ENCODE measurements at places on chromosomes 3 and 15. TPM values are rescaled to one million over a fixed set of nuclear protein-coding genes. Genes with fewer than 3 reads are reported as not detected.

GRCh38 chr3:141699324-141699723 is 38.8 kb upstream of the RNF7 start:
- DNase-seq = no peak
- no peaks in the 10 kb centered on the region for H3K4me1 ChIP-seq
- H3K27ac ChIP-seq = no peak overlapping the region
- no peak overlapping the region for H3K4me3 ChIP-seq
- H3K27me3 ChIP-seq = peaks cover 65% of the 10 kb centered on the region
- H3K36me3 ChIP-seq = no peaks in the 10 kb centered on the region

DNA sequence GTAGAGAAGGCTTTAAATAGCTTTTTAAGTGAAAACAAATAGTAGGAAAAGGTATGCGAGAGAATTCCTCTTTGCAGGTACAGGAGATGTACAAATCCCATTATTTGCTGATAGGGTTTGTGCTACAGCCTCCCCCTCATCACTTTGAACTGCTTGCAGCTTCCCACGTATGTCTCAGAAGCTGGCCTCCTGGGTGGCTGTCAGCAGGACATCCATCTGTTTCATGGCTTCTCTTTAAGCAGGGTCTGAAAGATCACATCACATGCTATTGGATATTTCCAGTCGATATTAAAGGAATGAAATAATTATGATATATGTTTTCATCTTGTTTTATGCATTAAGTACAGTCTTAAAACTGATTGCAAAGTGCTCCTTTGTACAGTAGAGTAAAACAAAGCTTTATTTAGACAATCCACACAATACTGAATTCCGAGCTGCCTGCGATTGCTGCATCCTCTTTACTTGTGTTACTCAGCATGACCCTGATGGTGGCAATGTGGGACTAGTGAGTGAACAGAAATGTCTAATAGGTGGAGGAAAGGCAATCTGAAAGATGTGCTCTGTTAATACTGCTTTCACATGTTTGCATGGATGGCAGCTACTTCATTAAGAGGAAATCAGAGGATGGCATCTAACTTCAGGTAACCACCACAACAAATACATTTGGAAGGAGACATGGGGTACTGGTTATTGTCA is 930.6 kb upstream of the SEMA6D start:
- no peak overlapping the region for H3K27ac ChIP-seq
- no peaks in the 10 kb centered on the region for H3K4me1 ChIP-seq
- no peaks in the 10 kb centered on the region for H3K27me3 ChIP-seq

GRCh38 chr3:103077910-103078309 is 643.1 kb downstream of the ZPLD1 start:
- no peaks in the 10 kb centered on the region for H3K4me1 ChIP-seq
- H3K27ac ChIP-seq = no peak overlapping the region
- H3K4me3 ChIP-seq = no peak overlapping the region
- no peaks in the 10 kb centered on the region for H3K36me3 ChIP-seq
- no peaks in the 10 kb centered on the region for H3K27me3 ChIP-seq

DNA sequence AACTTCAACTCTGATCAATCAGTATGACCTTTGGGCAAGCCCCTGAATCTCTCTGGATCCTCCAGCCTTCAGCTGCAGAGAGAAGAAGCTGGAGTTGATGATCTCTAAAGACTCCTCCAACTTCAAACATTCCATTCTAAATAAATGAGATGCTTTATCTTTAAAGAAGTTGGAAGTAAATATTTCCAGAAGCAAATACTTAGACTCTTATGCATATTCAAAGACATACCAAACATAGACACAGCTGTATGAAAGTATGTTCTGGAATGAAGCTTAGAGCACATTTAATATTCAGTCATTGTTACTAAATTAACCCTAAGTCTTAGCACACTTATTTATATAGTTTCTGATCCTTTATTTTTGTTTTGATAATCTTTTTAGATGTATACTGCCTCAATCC is 77.6 kb upstream of the ACP3 start:
- no peaks in the 10 kb centered on the region for H3K27me3 ChIP-seq
- no peak overlapping the region for H3K27ac ChIP-seq
- H3K4me3 ChIP-seq = no peak overlapping the region
- DNase-seq = no peak
- H3K36me3 ChIP-seq = no peaks in the 10 kb centered on the region
- H3K4me1 ChIP-seq = no peaks in the 10 kb centered on the region

DNA sequence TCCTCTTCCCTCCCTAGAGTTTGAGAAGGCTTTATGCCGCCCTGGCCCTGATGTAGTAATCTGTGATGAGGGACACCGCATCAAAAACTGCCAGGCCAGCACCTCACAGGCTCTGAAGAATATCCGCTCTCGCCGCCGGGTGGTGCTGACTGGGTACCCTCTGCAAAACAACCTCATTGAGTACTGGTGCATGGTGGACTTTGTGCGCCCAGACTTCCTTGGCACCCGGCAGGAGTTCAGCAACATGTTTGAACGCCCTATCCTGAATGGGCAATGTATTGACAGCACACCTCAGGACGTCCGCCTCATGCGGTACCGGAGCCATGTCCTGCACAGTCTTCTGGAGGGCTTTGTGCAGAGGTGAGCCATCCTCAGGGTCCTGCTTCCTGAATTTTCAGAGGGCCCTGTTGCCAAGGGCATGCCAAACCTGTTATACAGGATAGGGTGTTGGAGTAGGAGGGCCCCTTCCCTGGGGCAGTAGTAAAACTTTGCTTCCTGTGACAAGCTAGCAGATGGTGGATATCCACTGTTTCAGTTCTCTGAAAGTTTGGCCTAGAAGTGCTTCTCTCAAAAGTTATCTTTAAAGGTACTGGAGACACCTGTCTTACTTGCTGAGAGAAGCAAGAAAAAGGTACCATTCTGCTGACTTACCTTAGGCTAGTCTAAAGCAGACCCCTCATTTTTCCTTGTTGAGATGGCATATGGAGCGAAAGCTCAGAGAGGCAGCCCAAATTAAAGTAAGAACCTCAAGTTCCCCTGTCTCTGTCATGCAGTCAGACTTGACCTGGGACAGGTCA is 33.7 kb upstream of the TEX264 start:
- DNase-seq = peak; percentile 71
- H3K36me3 ChIP-seq = no peaks in the 10 kb centered on the region
- H3K27me3 ChIP-seq = no peaks in the 10 kb centered on the region

MME gene
- 2.1 TPM for total RNA-seq

All from PC-9 (cell line).